ENCODE measurements at places on chromosomes 2 and 18. TPM values are rescaled to one million over a fixed set of nuclear protein-coding genes. Genes with fewer than 3 reads are reported as not detected.

CHAC2 gene
- total RNA-seq, result 1.7 TPM

PHOSPHO2 gene
- 4.7 TPM for total RNA-seq

PMAIP1 gene
- total RNA-seq, result 25.0 TPM

SAG gene
- total RNA-seq, result not detected

ALPI gene
- total RNA-seq, result not detected

ESPNL gene
- total RNA-seq, result 0.25 TPM

ARHGAP25 gene
- total RNA-seq, result 2.0 TPM

AFG3L2 gene
- total RNA-seq, result 62.8 TPM

ANKRD62 gene
- 1.2 TPM for total RNA-seq

RIT2 gene
- total RNA-seq, result not detected

SIX2 gene
- total RNA-seq, result 0.60 TPM

SERPINB10 gene
- total RNA-seq, result 1.9 TPM

ONECUT2 gene
- not detected for total RNA-seq

TAF4B gene
- 24.2 TPM for total RNA-seq

STARD6 gene
- not detected for total RNA-seq

All from suprapubic skin (tissue), 4 donors.